Activated CD8-positive, alpha-beta memory T cell treated with anti-CD3 and anti-CD28 coated beads for 1 hour (primary cell): ENCODE measurements at places on chromosomes 5 and 9.

DNA sequence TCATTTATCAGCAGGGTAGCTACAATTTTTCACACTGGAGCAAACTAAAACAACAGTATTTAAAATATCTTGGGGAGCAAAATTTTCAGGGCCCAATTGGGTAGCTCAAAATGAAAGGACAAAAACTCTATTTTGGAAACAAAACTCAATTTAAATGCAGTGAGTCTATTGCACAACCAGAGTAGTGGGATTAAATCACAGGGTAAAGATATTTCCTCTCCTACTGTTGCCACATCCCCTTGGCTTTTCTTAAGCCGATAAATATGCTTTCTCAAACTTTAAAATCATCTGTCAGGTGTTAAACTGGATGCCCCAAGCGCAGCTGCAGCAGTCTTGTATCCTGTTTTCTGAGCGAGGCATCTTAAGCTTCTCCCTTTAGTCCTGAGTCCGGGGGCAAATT, 1474.3 kb upstream of the CDH9 start:
- DNase-seq: no peak

- no peak for DNase-seq
Observed at GRCh38 chr5:173888473-173889131, 453 bp downstream of the CPEB4 start.

DNA sequence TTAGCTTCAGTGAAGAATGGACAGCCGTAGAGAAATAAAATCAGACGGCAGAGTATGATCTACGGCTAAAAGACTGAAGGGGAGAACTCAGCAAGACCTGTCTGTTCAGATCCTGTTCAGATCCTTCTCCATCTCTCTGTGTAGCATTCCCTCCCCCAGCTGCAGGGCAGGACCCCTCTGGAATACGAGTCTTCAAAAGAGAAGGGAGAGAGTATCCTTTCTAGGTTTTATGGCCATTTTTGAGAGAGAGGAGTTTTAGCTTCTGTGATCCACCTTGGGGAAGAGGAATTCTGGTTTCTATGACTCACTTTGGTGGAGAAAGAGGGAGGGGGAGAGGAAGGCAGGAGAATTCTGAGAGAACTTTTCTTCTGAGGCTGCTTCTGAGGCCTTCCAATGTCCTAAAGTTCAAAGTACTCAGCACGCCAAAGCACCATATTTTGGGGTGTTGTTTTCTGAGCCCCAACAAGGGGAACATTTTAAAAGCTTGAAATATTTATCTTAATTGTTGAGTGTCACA, 194.4 kb upstream of the TLE4 start:
- no peak for DNase-seq

DNA sequence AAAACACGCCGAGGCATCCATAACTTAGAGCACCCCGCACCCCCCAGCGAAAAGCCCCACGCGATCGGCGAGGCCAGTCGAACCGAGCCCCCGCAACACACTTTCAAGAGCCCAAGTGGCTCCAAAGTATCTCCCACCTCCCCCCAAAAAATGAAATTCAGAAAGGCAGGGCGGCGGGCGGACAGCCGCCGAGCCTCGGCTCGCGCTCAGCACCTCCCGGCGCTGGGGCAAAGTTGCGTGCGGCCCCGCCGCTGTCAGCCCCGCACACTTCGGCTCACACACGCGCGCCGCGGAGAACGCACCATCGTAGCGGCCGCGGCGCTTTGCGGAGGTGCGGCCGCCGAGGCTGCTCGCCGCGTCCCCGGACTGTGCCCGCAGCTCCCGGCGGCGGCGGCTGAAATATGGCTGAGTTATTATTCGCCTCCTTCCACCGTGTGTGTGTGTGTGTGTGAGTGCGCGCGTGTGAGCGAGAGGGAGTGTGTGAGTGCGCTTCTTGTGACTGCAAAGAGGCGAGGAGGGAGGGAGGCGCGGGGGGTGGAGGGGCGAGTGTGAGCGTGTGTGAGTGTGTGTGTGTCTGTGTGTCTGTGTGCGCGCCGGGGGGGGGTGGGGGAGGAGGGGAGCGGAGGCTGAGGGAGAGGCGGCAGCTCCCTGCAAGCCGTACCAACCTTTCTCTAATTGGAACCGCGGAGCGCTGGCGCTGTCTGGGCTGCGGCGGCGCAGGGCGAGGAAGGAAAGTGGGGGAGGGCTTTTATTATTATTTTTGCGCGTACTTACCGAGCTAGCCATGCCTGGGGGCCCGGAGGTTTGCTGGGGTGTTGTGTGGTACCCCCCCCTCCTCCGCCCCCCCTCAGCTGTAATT, 599 bp downstream of the MLLT3 start:
- DNase-seq: peak; percentile 53

GRCh38 chr9:106059886-106060285, 365.5 kb downstream of the TMEM38B start:
- no peak for DNase-seq

GRCh38 chr5:127864511-127864910, 161.3 kb downstream of the CCDC192 start:
- no peak for DNase-seq

- no peak for DNase-seq
Observed at GRCh38 chr5:64968591-64969110, 199.9 kb downstream of the CWC27 start.

- no peak for DNase-seq
Observed at GRCh38 chr5:168290902-168291341, 523 bp upstream of the WWC1 start.

DNA sequence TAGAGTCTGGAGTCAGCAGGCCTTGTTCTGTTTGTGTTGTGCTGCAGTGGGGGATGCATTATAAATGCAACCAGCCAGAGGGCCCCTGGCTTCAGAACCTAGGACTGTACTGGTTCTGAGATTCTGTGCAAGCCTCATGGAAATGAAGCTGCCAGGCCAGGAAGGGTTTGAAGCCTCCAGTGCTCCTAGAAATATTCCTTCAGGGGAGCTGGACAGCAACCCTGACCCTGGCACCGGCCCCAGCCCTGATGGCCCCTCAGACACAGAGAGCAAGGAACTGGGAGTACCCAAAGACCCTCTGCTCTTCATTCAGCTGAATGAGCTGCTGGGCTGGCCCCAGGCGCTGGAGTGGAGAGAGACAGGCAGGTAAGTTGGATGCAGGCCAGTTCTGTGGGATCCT, at the start of gene SLC4A9:
TSS of gene SLC4A9 (plus strand) at position 94 of the 400 bp plus-strand sequence. CDS start at position 137, 43 bp downstream.
- DNase-seq: no peak

DNA sequence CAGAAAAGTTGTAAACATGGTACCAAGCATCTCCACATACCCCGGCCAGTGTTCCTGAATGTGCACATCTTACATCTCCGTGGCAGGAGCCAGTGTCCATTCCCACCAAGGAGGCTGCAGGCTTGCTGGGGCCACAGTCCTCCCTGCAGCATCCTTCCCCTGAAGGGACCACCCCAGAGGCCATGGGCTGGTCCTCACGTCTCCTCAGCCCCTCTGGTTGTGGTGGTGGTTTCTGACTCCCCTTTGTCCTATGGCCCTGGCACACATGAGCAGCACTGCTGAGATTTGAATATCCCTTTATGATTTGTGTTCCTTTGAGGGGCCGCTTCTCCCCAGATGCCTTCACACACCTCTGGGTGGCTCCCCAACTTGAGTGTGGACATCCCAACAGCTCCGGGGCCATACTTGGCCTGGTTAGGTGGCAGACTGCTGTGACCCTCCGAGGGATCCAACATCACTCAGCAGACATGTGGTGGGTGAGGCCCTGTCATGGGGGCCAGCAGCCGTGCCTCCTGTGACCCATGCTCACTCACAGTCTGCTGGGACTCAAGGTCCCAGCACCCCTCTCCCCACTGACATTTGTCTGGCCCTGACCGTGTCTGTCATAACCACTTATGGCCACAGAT, 14.3 kb downstream of the PHF2 start:
- no peak for DNase-seq

DNA sequence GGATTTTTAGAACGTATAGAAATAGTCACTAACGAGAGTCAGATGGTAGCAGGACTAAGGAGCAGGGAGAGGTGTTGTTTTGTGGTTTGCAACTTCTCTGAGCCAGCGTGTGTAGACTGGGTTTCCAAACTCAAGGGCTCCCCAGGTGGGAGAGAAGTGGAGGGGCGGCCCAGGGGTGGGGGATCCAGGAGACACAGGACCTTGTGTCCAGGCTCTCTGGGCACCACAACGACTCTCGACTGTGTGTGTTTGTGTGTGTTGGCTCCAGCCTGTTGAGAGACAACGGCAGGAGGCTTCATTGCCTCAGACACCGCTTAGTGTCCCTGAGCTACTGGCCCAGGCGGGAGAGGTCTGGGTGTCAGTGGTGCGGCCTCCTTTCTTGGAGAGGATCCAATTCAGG, 934 bp upstream of the FCN1 start:
- DNase-seq: no peak

DNA sequence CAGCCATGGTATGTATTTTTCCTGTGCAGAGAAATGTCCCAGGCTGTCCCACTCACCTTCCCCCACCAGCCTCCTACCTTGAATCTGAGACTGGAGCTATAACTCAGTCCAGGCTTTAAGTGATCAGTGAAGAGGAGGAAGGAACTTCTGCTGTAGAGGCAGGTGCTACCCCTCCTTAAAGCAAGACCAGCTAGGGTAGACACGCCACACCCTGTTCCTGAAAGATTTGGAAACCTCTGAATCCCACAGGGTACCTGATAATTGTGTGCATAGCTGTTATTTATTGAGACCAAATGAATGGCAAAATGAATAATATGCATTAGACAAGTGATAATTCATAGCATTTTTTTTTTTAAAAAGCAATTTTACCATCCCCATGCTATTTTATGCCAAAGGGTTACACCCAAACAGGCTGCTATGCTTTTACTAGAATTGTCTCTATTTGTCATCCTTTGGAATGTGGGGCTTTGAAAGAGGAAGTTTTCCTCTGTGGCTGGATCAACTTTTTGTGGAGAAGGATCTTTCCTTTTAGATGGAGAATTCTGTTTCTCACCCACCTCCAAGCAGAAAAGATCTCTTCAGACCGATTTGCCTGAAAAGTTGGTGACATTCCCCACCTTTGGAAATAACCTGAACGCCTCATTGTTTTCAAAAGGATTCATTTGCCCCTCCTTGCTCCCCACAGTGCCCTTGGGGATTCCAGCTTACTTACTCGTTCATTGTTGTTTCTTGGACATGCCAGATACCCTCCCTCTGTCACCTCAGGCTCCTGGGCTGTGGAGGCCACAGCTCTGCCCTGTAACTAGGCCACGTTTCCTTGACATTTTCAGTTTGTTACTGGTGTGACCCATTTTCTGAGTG, 248.7 kb downstream of the NR3C1 start:
- DNase-seq: no peak

GRCh38 chr5:168057905-168058304, 233.5 kb upstream of the WWC1 start:
- no peak for DNase-seq

GRCh38 chr5:36570301-36571095, 35.9 kb upstream of the SLC1A3 start:
- no peak for DNase-seq

DNA sequence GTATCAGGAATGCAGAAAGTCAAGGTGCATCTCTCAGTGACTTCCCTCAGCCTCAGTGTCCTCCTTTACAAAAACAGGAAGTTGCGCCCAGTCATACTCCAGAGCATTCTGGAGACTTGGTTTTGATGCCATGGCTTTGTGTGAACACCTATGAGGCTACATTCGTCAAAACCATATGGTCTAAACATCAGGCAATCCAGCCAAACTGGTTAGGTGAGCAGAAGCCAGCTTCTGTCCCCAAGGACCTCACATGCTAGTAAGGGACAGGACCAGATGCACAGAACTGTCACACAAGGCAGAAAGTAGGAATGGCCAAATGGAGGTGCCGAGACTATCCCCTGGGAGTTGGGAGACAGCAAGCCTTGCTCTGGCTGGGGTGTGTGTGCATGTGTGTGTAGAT, 217.2 kb downstream of the MELK start:
- DNase-seq: no peak

DNA sequence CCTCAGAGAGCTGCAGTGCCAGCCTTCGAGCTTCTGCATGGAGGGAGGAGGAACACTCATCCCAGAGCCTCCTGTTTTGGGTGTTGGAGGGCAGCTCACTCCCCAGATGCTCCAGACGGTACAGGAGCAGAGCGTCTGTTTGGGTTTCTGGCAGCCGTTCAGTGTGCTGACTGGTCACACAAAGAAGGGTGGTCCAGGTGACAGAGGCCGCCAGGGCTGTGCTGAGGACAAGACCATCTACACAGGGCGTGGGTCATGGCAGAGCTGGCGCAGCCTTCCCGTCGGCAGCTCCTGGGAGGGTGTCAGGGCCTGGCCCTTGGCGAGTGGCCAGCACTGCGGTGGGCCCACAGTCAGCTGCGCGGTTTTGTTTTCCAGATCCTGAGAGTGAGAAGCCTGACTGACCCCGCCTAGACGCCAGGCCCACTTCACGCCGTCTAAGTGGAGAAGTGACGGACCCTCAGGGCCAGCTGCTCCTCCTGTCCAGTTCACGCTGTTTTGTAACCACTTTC, 131.4 kb upstream of the FAM120A start:
- DNase-seq: no peak

DNA sequence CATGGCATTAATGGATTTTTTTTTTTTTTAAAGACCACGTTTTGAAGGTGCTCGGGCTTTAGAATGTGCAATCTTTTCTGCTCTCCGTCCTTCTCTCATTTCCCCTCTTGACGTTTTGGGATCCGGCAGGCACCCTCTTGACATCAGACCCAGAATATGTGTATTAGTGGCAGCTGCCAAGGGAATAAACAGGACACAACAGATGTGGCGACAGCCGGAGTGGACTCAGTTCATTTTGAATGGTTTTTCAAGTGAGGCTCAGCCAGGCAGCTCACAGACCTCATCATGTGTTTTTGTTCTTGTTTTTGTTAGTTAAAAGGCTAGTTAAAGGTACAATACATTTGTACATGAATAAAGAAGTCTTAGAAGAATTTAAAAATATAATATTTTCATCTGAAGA, 365.0 kb upstream of the SEMA6A start:
- no peak for DNase-seq

GRCh38 chr5:150596313-150596712, 44.1 kb upstream of the SYNPO start:
- no peak for DNase-seq

DNA sequence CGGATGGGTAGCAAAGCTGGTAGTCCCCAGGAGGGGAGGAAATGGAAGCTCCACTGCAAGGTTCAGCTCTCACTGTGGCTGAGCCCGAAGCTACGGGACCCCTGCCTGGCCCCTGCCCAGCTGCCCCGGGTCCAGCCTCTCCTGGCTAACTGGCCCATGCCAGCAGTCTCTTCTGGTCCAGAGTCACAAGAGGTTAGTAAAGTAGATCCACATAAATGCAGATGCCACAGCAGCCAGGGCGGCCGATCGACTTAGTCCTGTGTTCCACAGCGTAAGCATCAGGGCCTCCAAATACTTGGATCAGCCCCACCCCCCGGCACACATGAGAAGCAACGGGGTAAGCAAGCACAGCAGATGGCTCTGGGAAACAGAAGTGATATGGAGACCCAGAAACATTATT, 42.1 kb downstream of the MRPL36 start:
- no peak for DNase-seq

DNA sequence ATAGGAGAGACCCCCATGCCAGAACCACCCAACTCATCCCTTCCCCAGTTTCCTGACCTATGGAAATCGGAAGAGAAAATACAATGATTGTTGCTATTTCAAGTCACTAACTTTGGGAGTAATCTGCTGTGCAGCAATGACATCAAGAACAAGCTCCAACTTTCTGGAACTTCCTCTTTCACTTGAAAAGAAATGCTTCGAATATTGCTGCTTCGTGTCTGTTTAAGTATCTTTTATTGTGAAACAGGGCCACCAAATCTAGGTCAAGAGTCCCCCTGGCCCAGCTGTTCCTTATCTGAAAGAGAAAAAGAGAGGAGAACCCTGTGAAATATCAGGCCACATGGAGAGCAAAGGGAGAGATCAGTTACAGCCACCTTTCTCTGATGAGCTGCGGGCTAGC, 59.4 kb upstream of the DNAH5 start:
- DNase-seq: no peak

- DNase-seq: no peak
Observed at GRCh38 chr9:123372766-123373446, 16.9 kb downstream of the CRB2 start.

- DNase-seq: no peak
Observed at GRCh38 chr5:54362434-54362833, 52.1 kb upstream of the ARL15 start.
